ENCODE measurements at places on chromosomes 1 and 21.
A peak's percentile ranks its signal among the peaks of the same experiment; 100 is the strongest.

- DNase-seq: peak; percentile 1
Measured at GRCh38 chr1:183804916-183805841, at the start of gene RGL1. Gene RGL1 (plus strand): TSS chr1:183805120. CDS start chr1:183805298, 178 bp downstream.

- DNase-seq: no peak
Measured at GRCh38 chr1:159941591-159942560, 3.5 kb downstream of the IGSF9 start.

GRCh38 chr1:197633447-197634078 is 141.7 kb downstream of the DENND1B start:
- DNase-seq: no peak

GRCh38 chr21:45615145-45615711 is 28.3 kb upstream of the PCBP3 start:
- DNase-seq: peak; percentile 72

- no peak for DNase-seq
Measured at GRCh38 chr1:31571340-31572295, 4.7 kb upstream of the TINAGL1 start.

DNA sequence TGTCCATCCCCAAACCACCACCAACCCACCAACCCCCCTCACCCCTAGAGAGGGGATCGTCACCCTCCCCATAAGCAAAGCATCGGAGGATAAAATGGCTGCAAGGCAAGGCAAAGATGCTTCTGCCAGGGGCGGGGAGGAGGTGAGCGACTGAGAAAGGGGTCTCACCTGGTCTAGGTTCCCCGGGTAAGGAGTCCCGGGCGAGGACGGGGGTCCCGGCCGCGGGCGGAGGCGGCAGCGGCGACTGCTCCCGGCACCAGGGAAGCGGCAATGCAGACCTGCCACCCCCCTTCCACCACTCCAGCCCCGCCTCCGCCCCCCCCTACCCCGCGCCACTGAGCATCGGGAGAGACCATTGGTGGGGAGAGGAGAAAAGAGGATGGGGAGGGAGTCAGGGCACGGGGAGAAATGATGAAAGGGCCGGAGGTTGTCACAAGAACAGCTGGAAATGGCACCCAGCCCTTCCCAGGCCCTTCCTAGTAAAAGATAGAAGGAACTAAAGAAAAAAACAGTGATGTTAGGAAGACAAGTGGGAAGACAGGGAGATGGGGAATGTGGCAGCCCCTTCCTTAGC is at the start of gene SV2A:
Gene SV2A, minus strand, starts transcription at position 274 of the 574 bp plus-strand sequence. CDS start 4,004 bp downstream, outside the sequence.
- no peak for DNase-seq

- no peak for DNase-seq
Measured at GRCh38 chr1:109392037-109392787, 5.5 kb downstream of the SORT1 start.

DNA sequence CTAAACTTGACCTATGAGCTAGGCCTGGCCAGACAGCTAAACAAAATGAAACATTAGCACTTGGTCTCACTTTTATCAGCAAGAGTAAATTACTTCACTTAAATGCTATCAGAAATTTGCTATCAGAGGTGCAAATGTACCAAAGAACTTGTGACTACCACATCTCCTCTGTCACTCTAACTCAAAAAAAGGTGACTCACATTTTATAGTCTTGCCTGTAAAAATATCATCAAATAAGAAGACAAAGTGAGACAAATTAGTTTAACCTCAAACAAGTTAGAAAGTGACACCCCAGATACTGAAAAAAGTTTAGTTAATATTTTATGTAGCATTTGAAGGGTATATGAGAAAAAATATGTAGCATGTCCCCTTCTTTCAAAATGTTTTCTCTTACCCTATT is 76.9 kb downstream of the EPS15 start:
- DNase-seq: no peak

All from stimulated activated CD4-positive, alpha-beta T cell treated with anti-CD3 and anti-CD28 coated beads, Interleukin-1b, Interleukin-23, amount 100 ng/mL, for 1 hour (primary cell).